ENCODE measurements at places on chromosomes 5 and 9.

GRCh38 chr9:98168153-98168780 lies 24.2 kb downstream of the CORO2A start:
- no peak for DNase-seq

GRCh38 chr9:7150153-7150890 lies 392.5 kb downstream of the KDM4C start:
- DNase-seq: peak; percentile 39

DNA sequence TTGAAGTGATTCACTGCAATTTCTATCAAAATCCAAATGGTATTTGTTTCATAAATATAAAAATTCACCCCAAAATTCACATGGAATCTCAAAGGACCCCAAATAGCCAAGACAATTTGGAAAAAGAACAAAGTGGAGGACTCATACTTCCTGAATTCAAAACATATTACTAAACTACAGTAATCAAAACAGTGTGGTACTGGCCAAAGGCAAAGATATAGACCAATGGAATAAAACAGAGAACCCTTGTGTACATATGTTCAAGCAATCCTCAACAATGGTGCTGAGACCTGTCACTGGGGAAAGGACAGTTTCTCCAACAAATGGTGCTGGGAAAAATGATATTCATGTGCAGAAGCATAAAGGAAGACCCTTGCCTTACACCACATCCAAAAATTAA lies 14.0 kb downstream of the OBP2B start:
- DNase-seq: no peak

GRCh38 chr9:137138722-137139467 lies at the start of gene GRIN1:
Gene GRIN1 (plus strand): TSS chr9:137139154. CDS start chr9:137139487, 333 bp downstream.
- DNase-seq: no peak

DNA sequence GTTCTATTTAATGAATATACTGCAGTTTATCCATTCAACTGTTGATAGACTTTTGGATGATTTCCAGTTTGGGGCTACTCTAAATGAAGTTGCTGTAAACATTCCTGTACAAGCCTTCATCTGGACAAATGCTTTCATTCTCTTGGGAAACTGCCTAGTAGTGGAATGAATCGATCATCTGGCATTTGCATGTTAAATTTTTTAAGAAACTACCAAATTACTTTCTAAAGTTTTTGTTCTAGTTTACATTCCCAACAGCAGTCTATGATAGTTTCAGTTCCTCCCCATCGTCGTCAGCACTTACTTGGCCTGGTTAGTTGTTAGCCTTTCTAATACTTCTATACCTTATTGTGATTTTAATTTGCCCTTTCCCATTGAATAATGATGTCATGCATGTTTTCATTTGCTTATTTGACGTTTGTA lies 306.3 kb downstream of the FER start:
- DNase-seq: no peak

DNA sequence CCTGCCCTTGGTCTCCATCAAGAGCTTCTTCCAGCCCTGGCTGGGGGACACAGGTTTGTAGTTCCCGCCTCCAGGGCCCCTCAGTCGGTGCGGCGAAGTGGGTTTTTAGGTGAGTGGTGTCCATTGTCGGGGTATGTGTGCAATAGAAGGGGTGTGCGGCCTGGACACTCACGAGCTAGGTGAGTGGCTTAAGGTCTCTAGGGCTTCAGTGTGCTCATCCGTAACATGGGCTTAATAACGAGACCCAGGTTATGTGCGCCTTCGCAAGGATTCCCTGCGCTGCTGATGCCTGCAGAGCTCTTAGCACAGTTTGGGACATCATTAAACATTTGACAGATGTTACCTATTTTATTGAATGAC lies 656 bp downstream of the CEP78 start:
- no peak for DNase-seq

Measured in CD4-positive, alpha-beta memory T cell (primary cell).